Anterior cingulate cortex (tissue), 58 donors: ENCODE measurements at places on chromosomes 4 and X.
A peak's percentile ranks its signal among the peaks of the same experiment; 100 is the strongest.

DNA sequence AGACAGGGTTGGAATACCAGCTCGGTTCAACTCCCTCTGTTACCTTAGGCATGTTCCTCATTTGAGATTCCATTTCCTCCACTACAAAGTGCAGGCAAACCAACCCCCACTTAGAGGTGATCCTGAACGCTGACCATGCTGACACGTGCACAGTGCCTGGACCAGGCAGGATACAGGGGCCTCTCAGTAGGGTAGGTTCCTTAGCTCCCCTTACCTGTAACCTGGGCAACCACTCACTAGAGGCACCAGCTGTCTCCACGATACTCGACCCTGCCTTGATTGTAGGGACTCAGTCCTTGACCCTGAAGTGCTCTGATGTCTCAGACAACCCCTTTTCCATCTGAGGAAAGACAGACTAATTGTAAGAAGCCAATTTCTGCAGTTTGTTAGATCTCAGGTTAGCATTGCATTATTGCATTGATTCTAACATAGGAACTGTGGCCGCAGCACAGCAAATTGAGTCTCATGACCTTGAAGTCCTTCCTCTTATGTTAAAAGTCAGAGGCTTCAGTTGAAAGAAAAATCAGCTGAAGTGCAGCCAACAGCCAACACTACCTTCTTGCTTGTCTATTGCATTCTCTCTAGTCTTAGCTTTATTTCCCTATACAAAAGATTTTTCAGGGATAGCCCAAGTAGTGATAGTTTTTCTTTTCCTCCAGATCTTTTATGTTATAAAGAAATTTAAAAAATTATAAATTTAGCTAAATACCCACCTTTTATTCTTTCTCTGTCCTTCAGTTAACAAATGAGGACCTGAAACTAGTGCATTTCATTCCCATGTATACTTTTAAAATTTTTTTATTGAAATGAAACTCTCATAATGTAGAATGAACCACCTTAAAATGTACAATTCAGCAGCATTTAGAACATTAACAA, 11.2 kb upstream of the C1QTNF7 start:
- no peak for DNase-seq

DNA sequence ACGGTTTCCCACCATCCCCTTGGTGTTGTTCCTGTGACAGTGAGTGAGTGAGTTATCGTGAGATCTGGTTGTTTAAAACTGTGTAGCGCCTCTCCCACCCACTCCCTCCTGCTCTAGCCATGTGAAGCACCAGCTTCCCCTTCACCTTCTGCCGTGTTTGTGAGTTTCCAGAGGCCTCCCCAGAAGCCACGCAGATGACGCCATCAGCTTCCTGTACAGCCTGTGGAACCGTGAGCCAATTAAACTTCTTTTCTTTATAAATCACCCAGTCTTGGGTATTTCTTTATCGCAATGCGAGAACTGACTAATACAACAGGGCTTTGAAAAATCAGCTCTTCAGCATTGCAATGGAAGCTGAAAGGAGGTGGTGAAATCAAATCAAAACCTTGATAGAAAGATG, 50.0 kb downstream of the FGFBP1 start:
- DNase-seq, result no peak

DNA sequence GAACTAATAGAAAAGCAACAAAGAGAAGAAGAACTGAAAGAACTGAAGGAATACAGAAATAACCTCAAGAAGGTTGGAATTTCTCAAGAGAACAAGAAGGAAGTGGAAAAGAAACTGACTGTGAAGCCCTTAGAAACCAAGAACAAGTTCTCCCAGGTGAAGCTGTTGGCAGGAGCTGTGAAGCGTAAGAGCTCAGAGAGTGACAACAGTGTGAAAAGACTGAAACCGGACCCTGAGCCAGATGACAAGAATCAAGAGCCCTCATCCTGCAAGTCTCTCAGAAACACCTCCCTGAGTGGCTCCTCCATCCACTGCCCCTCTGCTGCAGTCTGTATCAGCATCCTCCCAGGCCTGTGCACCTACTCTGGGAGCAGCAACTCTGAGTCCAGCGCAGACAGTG, 8.4 kb upstream of the FHDC1 start:
- no peak for DNase-seq

GRCh38 chr4:32499171-32499570, 1779.0 kb downstream of the PCDH7 start:
- no peak for DNase-seq

- DNase-seq, result no peak
Observed at GRCh38 chrX:136783159-136783558, 2.4 kb upstream of the ARHGEF6 start.

DNA sequence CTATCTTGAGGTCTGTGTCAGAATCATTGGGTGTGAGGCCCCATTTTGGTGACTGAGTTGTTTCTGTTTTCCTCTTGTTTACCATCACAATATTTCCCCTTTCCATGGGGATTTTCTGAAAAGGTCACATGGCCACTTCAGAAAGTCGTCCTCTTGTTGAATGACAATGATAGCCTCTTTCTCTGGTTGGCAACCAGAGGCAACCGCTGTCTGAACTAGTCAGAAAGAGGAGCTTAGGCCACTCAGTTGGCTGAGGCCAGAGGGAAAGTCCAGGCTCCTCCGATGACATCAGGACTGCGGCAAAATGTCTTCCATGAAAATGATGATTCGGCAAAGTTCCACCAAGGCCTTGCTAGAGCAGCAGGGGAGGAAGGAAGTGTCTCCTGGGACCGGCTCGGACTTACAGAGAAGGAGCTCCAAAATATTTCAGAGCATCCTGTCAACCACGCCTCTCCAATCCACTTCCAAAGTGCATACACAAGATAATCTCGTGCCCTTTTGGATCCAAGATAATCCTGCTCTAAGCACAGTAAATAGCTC, 19.1 kb upstream of the RBM47 start:
- DNase-seq, result no peak

DNA sequence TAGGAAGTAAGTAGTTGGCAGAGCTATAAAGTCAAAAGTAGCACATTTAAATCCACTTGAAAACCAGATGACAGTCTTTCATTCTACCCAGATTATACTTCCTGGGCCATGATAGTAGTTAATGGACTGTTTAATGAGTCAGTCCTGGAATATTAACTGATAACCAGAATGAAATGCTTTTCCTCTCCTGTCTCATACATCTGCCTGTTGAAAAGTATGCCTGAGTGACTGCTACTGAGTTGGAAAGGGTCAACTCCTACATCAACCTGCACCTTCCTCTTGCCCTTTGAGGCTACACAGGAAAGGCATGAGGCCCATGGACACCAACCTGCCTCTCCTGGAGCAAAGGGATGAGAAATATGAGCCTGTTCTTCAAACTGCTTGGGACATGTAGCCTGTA, 36.0 kb upstream of the COX7B2 start:
- no peak for DNase-seq

- DNase-seq, result no peak
Observed at GRCh38 chr4:146275370-146275769, 61.0 kb downstream of the REELD1 start.

- DNase-seq, result no peak
Observed at GRCh38 chrX:104310657-104311254, 56.0 kb upstream of the ESX1 start.

GRCh38 chr4:70721747-70722146, at the start of gene RUFY3:
TSS of gene RUFY3 (plus strand) at chr4:70721964. CDS start at chr4:70722574, 610 bp downstream.
- peak; percentile 75 for DNase-seq
